Fibroblast of skin of back (primary cell): ENCODE measurements at places on chromosomes 2 and 18.

DNA sequence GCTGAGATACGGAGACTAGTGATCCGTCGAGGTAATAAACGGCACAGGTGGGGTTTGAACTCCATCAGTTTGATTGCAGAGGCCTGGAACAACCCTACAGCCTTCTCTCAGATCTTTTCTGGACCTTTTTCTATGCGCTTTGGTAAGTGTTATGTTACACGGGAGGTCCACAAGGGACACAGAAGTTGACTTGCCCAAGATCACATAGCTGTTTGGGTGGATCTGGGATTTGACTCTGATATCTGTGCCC is 1.1 kb upstream of the DNPEP start:
- DNase-seq = no peak

GRCh38 chr18:36051760-36052159 is 15.6 kb downstream of the RPRD1A start:
- no peak for DNase-seq

- no peak for DNase-seq
Measured at GRCh38 chr2:170651624-170652325, 63.4 kb upstream of the SP5 start.

- DNase-seq = no peak
Measured at GRCh38 chr2:221468317-221468716, 103.8 kb downstream of the EPHA4 start.

GRCh38 chr2:42601076-42601475 is 32.6 kb downstream of the MTA3 start:
- DNase-seq = peak; percentile 22
